ENCODE measurements at places on chromosomes 2 and 18. TPM values are rescaled to one million over a fixed set of nuclear protein-coding genes. Genes with fewer than 3 reads are reported as not detected.
A peak's percentile ranks its signal among the peaks of the same experiment; 100 is the strongest.

DNA sequence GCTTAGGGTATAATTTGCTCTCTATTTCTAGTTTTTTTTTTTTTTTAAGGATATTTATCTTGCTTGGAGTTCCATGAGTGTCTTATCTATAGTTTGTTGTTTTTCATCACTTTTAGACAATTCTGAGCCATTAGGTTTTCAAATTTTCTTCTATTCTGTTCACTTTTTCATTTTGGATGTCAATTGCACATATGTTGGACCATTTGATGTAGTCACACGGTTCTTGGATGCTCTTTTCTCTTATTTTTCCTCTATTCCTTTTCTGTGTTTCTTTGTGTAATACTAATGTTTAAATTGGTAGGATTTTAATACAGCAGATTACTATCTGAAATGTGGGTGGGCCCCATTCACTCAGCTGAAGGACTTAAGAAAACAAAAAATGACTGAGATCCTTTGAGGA is 292.6 kb downstream of the CALCRL start:
- no peak for DNase-seq

The UBE2E3 gene
- total RNA-seq: 38.9 TPM

GRCh38 chr2:201900362-201900761 is 94.0 kb downstream of the CDK15 start:
- no peak for DNase-seq

GRCh38 chr2:926896-927295 is 23.8 kb upstream of the SNTG2 start:
- no peak for DNase-seq

- peak; percentile 87 for DNase-seq
These were observed 48.9 kb upstream of the IL1RL1 start for GRCh38 chr2:102262216-102263129.

- DNase-seq: no peak
These were observed 166.2 kb downstream of the ACKR3 start for GRCh38 chr2:236735825-236736238.

The EIPR1 gene
- total RNA-seq: 13.8 TPM

The TTC39C gene
- 34.5 TPM for total RNA-seq

DNA sequence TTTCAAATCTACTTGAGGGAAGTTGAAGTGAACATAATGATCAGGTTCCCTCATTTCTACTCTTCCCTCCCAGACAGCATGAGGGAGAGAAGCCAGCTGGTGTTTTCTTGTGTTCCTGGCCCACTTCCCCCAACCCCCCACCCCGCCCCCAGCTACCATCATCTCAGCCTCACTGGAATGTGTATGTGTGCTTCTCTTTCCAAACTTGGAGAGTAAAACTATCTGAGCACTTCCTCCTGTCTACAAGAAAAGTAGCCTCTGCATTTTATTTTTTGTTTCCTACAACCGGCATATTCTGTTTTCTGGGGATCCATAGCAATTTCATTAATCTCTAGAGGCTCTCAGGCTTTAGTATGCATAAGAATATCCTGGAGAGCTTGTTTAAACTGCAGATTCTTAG is 53.6 kb upstream of the GRHL1 start:
- no peak for DNase-seq

DNA sequence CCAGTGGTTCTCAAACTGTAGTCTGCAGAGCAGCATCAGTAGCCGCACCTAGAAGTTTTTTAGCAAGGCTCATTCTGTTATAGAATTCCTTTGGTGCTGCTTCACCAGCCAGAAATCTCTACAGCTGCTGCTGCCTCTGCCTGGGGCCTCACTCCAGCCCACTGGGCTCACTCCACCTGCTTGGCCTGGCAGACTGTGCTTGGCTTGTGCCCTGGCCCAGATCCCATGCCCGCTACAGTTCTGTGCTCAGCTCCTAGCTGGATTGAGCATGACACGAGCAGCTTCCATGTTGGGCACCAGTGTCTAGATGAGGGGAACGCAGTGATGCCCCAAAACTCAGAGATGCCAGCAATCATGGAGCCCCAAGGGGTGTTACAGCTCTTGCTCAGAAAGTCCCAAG is 22.6 kb downstream of the MAPK4 start:
- DNase-seq: no peak
